GM12892 (cell line): ENCODE measurements at places on chromosomes 11 and 22.

GRCh38 chr22:40684728-40685127 is 5.4 kb downstream of the MCHR1 start:
- DNase-seq: no peak

- DNase-seq: no peak
Measured at GRCh38 chr11:92595052-92595451, 370.4 kb downstream of the FAT3 start.

GRCh38 chr11:32145282-32145681 is 54.4 kb downstream of the RCN1 start:
- no peak for DNase-seq

DNA sequence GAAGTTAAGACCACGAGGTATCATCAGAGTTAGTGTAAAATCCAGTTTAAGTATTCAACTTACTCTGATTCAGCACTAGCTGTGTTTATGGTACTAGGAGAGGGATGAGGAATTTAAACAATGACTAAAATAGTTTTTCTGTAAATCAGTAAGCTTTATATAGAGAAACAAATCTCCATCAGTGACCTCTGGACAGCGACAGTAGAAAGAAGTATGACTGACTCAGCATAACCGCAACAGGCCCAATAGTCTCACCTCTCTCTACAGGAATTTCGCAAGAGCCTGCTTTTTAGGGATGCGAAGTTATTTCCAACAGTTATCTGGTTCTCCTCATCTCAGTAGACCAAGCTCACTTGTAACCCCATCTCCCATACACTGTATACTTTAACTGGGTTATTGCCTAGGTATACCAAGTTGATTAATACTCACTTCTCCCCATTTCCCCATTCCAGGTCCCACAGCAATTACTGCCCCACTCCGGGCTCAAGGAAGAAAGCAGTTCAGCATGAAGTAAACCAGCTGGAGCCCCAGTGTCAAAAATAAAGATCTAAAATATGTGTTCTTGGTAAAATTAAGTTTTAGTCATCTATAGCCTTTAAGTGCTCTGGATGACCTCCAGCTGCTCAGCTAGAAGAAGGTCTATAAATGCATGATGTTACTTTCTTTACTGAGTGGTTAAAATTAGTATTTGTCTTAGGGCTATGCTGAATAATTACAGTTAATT is 770.6 kb upstream of the CCDC90B start:
- DNase-seq: no peak

DNA sequence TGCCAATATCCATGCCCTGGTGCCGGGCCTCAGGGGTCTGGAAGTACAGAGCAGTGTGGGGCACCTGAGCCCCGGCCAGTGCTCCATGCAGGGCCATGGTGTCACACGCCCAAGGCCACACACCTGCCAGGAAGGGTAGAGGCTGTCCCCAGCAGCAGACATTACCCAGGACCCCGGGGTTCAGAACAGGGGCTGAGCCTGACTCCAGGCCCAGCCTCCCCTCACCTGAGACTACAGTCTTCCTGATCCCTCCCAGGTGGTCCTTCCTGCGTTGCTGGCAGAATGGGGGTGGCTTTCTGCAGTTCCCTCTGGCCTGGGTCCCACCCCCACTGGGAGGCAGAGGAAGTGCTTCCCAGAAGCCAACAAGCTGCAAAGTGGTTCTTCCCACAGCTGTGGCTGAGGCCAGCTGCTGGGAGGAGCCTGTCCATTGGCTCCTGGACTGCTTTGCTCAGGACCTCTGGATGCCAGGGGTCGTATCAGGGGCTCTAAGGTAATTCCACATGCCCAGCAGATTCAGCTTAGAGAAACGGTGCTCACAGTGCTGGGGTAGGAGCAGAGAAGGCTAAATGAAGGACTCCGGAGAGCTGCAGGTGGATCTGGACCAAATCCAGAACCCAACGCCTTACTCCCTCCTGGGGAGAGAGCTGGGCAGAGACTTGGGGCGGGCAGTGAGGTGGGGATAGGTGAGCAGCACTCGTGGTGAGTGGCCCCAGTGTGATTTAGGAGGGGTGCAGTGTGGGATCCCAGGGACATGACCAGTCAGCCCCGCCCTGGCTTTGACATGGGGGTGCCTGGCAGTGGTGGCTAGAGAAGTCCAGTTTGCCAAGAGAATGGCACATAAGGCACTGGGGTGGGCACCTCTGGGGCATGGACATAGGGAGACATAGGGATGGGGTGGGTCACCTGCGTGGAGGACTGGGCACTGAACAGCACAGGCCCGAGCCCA is 12.6 kb downstream of the TCIRG1 start:
- no peak for DNase-seq

- no peak for DNase-seq
Measured at GRCh38 chr11:90355200-90355599, 132.4 kb upstream of the CHORDC1 start.

DNA sequence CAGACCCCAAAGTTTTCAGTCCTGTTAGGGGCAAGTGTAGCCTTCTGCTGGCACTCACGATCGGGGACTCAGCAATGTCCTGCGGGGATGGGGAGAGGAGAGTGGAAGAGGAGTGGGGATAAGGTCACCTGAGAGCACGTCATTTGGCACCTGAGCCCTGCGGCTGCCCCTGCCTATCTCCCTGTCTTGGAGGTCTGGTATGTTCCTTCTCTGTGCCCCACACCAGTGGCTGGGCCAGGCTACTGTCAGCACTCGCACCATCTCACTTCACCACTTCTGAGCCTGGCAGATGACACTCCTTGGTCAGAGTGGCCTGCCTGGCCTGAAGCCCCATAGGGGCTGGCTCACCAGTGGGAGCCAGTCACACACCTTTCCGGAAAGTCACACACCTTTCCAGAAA is 20.1 kb upstream of the CHADL start:
- DNase-seq: no peak

DNA sequence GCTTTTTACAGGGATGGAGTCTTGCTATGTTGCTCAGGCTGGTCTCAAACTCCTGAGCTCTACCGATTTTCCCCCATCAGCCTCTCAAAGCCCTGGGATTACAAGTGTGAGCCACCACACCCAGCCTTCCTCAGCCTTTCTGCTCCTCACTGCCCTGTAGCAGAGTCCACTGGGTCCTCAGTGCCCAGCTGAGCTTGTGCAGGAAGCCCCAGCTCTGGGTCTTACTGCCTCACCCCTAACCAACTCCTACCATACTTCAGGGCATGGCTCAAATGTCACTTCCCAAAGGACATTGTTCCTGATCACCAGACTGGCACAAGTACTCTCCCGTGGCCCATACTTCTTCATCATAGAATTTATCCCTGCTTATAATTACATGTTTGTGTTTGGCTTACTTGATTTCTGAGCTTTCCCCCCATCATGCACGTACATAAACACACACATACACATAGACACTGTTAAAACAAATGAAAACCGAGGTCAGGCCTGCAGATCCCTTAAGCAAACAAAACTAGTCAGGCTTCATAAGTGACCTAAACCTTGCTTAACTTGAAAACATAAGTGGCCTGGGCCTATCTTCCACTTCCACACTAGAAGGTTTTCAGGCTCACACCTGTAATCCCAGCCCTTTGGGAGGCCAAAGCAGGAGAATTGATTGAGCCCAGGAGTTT is 14.0 kb upstream of the SLC43A3 start:
- no peak for DNase-seq

DNA sequence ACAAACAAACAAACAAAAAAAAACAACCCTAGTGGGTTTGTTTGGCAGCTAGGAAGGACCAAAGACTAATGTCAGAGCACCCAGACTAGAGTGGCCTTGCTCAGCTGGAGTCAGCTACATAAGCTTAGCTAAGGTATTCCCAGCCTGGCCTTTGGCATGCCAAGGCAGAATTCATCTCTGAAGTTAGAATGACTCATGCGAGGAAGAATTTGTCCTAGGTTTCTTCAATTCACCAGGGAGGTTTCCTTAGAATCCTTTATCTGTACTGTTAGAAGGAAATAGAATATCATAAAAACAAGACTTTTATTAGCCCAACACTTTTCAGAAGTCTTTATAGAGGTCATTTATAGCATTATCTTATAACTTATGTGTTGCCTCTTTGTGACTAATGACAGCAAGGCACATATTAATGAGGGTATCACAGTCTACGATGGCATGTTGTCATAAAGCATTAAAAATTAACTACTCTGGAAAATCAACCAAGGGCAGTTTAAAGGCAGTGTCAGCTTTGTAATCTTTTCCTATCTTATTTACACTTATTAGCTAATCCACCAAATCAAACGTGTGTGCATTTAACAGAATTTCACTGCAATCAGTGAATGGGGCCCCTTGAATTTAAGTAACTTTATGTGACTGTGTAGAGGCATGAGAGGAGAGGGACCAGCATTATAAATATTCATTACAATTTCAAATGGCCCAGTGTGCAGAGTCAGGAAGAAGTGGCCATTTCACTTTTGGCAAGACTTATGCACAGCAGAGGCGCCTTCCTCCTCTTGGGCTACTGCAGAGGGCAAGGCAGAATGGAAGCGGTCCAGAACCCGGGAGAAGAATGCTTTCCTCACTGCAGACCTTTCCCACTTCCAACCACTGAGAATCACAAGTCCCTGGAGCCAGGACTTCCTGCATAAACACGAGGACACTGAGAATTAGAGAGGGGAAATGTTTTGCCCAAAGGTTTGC is 36.3 kb downstream of the SLC5A1 start:
- DNase-seq: no peak

- DNase-seq: no peak
Measured at GRCh38 chr11:126233391-126233790, 21.8 kb downstream of the FAM118B start.

- no peak for DNase-seq
Measured at GRCh38 chr11:1335811-1336761, 26.7 kb upstream of the TOLLIP start.

DNA sequence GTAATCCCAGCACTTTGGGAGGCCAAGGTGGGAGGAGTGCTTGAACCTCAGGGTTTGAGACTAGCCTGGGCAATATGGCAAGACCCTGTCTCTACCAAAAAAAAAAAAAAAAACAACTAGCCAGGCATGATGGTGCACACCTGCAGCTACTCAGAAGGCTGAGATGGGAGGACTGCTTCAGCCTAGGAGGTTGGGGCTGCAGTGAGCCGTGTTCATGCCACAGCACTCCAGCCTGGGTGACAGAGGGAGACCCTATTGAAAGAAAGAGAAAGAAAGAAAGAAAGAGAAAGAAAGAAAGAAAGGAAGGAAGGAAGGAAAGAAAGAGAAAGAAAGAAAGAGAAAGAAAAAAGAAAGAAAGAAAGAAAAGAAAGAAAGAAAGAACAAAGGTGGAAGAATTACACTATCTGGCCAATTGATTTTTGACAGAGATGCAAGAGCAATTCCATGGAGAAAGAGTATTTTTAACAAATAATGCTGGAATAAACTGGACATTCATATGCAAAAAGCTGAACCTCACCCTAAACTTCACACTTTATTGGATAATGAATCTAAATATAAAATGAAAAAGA is 33.9 kb upstream of the SLC25A1 start:
- no peak for DNase-seq

GRCh38 chr22:47623066-47623762 is 860.8 kb downstream of the TBC1D22A start:
- no peak for DNase-seq

DNA sequence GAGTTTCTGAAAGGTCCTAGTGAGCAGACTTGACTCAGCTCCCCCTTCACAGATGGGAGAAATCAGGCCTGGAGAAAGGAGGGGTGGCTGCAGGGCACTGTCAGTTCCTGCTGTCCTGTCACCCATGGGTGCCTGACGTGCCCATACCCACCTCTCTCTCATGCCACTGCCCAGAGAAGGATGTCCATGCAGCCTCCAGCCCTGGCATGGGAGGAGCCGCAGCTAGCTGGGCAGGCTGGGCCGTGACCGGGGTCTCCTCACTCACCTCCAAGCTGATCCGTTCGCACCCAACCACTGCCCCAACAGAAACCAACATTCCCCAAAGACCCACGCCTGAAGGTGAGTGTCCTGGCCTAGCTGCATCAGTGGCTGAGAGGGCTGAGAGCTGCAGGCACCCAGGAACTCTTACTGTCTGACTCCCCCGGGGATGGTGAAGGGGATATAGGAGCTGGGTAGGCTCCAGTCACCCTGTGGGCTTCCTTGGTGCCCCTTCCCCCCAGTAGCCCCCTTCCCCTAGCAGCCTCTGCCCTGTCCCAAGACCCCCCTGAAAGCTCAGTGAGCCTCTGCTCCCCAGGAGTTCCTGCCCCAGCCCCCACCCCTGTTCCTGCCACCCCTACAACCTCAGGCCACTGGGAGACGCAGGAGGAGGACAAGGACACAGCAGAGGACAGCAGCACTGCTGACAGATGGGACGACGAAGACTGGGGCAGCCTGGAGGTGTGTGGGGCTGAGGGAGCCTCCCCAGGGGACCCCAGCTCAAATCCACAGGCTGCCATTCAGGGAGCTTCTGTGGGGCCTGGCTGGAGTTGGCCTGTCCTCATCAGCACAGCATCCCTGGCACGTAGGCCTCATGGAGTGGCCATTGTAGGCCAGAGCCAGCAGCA is 11.8 kb downstream of the SCYL1 start:
- DNase-seq: no peak

DNA sequence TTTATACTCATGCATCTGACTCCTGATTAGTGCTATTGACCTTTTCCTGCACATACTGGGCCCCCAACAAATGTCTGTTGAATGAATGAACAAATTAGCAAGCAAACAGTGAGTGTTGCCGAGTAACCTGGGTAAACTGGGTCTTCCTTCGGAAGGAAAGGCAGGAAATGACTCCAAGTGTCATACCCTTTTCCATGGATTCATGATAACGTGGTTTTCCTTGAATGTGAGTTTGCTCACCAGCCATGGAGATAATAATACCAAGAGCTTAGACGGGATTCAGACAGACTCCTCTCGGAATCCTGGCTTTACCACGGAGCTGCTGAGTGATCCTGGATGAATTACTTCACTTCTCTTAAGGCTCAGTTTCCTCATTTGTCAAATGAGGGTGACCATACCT is 16.7 kb downstream of the TECTA start:
- DNase-seq: no peak

DNA sequence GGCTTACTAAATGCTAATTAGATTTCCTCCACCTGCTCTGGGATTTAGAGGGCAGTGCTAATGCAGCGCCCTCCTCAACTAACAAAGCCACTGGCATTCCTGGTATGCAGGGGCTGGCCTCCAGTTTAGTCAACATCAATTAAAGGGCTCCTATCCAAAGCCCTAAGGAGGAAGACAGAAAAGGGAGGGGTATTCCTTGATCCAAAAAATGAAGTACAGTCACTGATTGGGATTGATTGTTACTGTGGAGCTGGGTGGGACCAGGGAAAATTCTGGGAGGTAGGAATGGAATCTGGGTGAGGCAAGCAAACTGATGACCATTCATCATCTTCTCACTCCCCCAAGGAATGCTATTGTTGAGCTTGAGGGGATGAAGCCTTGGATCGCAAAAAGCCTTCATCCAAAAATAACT is 52.2 kb downstream of the GAB2 start:
- no peak for DNase-seq

DNA sequence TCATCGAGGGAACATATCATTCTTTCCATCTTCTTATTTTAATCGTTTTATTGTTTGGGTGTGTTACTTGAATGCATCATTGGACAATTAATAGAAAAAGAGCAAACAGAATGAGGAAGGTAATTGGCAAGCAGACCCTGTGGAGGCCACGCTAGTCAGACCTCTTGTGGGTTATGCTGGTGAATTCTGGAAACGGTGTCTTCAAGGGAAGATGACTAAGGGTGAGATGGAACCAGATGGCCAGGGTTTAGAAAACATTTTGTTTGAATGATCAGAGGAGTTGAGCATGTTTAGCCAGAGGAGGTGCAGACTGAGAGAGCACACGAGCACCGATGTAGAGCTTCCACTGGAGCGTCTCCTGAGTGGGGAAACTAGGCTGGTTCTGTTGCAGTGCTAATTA is 8.5 kb downstream of the ST14 start:
- DNase-seq: no peak
